Right lobe of liver (tissue), 6 donors: ENCODE measurements at places on chromosomes 16 and 17. TPM values are rescaled to one million over a fixed set of nuclear protein-coding genes. Genes with fewer than 3 reads are reported as not detected.
A peak's percentile ranks its signal among the peaks of the same experiment; 100 is the strongest.

Gene TLCD1
- total RNA-seq, result 3.0 TPM

Gene PRSS21
- total RNA-seq, result not detected

Gene HOXB8
- total RNA-seq, result not detected

Gene OR3A3
- total RNA-seq, result not detected

Gene KRTAP4-4
- total RNA-seq, result not detected

Gene ANKRD13B
- 0.37 TPM for total RNA-seq

GRCh38 chr17:63702721-63703015, 2.7 kb upstream of the LIMD2 start:
- no peak for DNase-seq

- no peak overlapping the region for H3K4me3 ChIP-seq
- H3K27ac ChIP-seq, result peak overlapping the region; percentile 98
- DNase-seq, result peak; percentile 73
Observed at GRCh38 chr17:39922006-39922405, 3.6 kb upstream of the GSDMB start.

GRCh38 chr16:2535625-2536013, 2.2 kb upstream of the PDPK1 start:
- DNase-seq, result peak; percentile 47
- no peak overlapping the region for H3K4me3 ChIP-seq
- peaks cover 19% of the 10 kb centered on the region for H3K4me1 ChIP-seq
- H3K27ac ChIP-seq, result no peak overlapping the region

DNA sequence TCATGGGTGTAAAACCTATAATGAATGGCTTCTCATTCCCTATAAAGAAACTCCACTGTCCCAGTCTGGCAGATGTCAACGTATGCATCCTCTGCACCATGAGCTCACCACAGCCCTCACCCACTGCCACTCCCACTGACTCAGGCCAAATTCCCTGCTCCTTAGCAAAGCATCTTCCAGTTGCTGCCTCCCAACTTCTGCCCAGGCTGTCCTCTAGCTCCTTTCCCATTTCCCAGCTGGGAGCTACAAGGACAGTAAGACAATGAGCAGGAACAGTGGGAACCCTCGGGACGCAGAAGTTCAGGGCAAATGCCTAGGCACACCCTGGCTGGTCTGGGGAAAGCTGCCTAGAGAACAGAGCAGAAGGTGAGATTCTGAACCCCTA, 9.1 kb upstream of the THAP11 start:
- H3K27me3 ChIP-seq, result no peaks in the 10 kb centered on the region
- DNase-seq, result no peak
- peak overlapping the region; percentile 85 for H3K4me3 ChIP-seq

GRCh38 chr17:8630227-8630801, at the start of gene MYH10:
Gene MYH10 (minus strand): TSS chr17:8630725. CDS start chr17:8623246, 7,479 bp downstream.
- no peaks in the 10 kb centered on the region for H3K36me3 ChIP-seq
- no peaks in the 10 kb centered on the region for H3K27me3 ChIP-seq
- peaks cover 10% of the 10 kb centered on the region for H3K4me1 ChIP-seq

DNA sequence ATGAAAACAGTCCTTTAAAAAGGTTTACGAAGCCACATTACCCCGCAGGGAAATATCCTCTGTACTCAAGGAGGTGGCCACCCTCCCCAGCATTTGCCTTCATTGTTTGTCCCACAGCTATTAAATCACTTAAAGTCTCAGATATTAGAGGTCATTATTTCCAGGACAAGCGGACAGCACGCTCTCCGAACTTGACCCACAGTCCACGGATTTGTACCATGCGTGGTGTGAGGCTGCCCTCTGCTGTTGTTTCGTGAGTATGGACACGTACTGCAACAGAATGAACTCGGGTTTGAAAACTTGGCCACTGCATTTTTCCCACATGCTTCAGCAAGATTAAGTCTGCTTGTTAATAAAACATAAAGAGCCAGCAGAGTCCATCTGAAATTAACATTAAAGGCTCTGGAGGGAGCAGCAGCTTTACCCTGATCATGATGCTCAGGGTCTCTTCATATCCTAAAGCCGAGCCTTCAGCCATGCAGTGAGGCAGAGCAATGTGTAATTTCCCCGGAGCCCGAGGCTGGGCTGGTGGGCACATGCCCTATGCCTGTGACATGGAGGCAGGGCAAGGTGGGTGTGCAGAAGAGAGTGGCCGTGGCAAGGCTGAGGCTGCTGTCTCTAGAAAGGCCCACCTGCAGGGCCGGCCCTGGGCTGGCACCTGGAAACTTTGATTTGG, 19.7 kb downstream of the MEAK7 start:
- H3K4me1 ChIP-seq, result no peaks in the 10 kb centered on the region
- no peaks in the 10 kb centered on the region for H3K27me3 ChIP-seq
- no peaks in the 10 kb centered on the region for H3K36me3 ChIP-seq
- no peak overlapping the region for H3K4me3 ChIP-seq
- no peak overlapping the region for H3K27ac ChIP-seq

GRCh38 chr16:6189216-6189615, 1091.6 kb upstream of the EEF2KMT start:
- no peak overlapping the region for H3K4me3 ChIP-seq
- H3K27me3 ChIP-seq, result no peaks in the 10 kb centered on the region
- H3K36me3 ChIP-seq, result no peaks in the 10 kb centered on the region
- H3K4me1 ChIP-seq, result no peaks in the 10 kb centered on the region
- no peak overlapping the region for H3K27ac ChIP-seq
- no peak for DNase-seq

- H3K4me3 ChIP-seq, result no peak overlapping the region
- no peak overlapping the region for H3K27ac ChIP-seq
- H3K4me1 ChIP-seq, result no peaks in the 10 kb centered on the region
- no peak for DNase-seq
- no peaks in the 10 kb centered on the region for H3K36me3 ChIP-seq
- no peaks in the 10 kb centered on the region for H3K27me3 ChIP-seq
Observed at GRCh38 chr16:85602402-85603202, 10.5 kb upstream of the GSE1 start.

- H3K36me3 ChIP-seq, result no peaks in the 10 kb centered on the region
- no peak for DNase-seq
- no peaks in the 10 kb centered on the region for H3K27me3 ChIP-seq
- no peak overlapping the region for H3K4me3 ChIP-seq
- no peak overlapping the region for H3K27ac ChIP-seq
Observed at GRCh38 chr16:47562366-47562765, 101.2 kb downstream of the PHKB start.

DNA sequence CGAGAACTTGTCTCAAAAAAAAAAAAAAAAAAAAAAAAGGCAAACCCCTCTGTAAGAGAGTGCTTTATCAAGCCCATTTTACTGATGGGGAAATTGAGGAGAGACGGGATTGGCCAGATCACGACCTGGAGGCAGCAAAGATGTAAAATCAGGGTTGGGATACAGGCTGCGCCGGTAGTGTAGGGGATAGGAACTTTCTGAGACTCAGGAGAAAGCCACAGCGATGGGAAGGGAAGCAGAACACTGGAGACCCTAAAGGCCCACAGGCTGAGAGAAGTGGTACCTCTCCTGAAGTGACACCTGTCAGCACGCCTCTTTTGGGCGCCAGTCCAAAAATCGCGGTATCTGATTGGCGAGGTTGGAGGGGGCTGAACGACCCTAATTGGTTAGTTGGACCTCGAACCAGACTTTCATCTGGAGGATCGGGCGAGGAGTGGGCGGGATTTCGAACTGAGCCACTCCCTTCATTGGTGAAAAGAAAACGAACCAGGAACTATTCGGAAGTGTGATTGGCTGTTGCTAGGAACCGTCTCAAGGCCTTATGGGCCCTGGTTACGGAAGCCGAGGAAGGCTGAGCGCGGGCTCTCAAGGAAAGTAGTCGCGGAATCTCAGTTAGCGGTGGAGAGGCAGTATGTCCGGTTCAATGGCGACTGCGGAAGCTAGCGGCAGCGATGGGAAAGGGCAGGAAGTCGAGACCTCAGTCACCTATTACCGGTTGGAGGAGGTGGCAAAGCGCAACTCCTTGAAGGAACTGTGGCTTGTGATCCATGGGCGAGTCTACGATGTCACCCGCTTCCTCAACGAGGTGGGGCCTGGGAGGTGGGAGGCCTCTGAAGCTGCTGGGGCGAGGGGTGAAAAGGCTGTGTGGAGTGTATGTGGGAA, at the start of gene CYB5B:
TSS of gene CYB5B (plus strand) at position 567 of the 882 bp plus-strand sequence. CDS start at position 632, 65 bp downstream.
- H3K4me3 ChIP-seq, result peak within 1 kb of the TSS; percentile 92
- peaks cover 17% of the 10 kb centered on the region for H3K4me1 ChIP-seq
- peak; percentile 94 for DNase-seq
- H3K27me3 ChIP-seq, result no peaks in the 10 kb centered on the region

DNA sequence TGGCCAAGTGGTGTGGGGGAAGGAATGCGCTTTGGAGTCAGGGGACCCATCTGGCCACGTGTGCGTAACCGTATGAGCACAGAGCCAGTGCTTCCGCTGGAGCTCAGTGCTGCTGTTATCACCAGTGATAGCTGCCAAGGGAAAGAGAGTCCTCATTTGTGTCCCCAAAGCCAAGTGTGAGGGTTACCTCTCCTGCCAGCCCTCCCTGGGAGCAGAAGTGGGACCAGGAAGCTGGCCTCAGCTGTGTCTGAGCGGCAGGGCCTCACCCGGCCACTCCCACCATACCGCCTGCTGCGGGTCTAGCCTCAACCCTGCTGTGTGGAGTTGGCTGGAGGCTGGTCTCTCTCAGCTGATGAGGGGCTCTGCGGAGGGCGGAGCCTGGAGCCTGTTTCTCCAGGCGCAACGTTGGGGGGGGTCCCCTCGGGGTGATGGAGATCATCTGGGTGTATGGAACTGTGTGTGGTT, 44.5 kb downstream of the MEAK7 start:
- peak; percentile 31 for DNase-seq
- no peaks in the 10 kb centered on the region for H3K27me3 ChIP-seq
- no peaks in the 10 kb centered on the region for H3K36me3 ChIP-seq
- H3K27ac ChIP-seq, result no peak overlapping the region
- H3K4me1 ChIP-seq, result no peaks in the 10 kb centered on the region
- H3K4me3 ChIP-seq, result no peak overlapping the region

DNA sequence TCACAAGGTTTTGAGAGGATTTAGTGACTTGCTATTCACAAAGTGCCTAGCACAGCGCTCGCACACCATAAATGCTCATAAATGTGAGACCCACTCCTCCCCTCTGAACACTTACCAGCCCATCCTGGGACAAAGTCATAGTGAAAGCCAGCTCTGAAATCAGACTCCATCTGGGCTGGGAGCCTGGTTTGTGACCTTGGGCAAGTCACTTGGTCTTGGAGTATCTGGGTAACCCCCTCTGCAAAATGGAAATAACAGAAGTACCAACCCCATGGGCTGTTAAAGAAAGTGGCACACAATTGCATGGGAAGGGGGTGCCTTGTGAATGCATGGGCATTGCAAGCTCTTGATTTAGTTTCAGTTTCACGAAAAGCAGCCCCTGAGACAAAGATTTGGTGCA, 104.7 kb upstream of the CDH5 start:
- H3K27ac ChIP-seq, result no peak overlapping the region
- no peak overlapping the region for H3K4me3 ChIP-seq
- no peaks in the 10 kb centered on the region for H3K36me3 ChIP-seq
- no peaks in the 10 kb centered on the region for H3K27me3 ChIP-seq
- H3K4me1 ChIP-seq, result no peaks in the 10 kb centered on the region
- no peak for DNase-seq

DNA sequence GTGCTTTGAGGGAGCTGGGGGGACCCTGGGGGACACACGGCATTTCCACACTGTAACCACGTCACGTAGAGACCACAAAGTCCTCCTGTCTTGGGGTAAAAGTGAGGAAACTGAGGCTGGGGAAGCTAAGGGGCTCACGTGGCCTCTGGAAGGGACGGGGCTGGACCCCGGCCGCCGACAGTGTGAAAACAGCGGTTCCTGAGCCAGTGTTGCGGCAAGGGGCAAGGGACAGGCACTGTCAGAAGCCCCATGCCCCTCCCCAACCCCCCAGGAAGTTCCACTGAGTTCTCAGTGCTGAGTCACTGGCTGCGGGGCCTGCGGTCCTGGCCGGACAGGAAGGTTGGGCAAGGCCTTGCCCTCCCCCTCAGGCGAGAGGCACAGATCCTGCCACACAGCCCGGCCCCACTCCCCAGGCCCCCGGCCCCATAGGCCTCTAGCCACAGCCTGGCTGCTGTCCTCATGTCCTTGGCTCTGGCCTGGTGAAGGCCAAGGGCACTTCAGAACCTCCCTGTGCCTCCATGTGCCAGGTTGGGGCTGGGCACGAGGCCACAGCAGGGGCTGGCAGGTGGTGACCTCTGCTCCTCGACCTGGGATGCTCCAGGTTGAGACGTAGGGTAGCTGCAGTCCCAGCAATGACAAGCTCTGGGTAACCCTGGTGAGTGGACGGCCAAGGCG, 5.0 kb upstream of the CCDC57 start:
- peak overlapping the region; percentile 77 for H3K27ac ChIP-seq
- no peaks in the 10 kb centered on the region for H3K27me3 ChIP-seq
- peaks cover 17% of the 10 kb centered on the region for H3K4me1 ChIP-seq
- no peaks in the 10 kb centered on the region for H3K36me3 ChIP-seq

- peaks cover 4% of the 10 kb centered on the region for H3K4me1 ChIP-seq
- no peaks in the 10 kb centered on the region for H3K27me3 ChIP-seq
- H3K4me3 ChIP-seq, result no peak overlapping the region
- peak; percentile 82 for DNase-seq
Observed at GRCh38 chr17:67293251-67294203, 48.5 kb upstream of the HELZ start.
